ENCODE measurements at places on chromosomes 6 and 20. TPM values are rescaled to one million over a fixed set of nuclear protein-coding genes. Genes with fewer than 3 reads are reported as not detected.

GRCh38 chr6:11601776-11602605 is 64.4 kb downstream of the TMEM170B start:
- DNase-seq = no peak

DNA sequence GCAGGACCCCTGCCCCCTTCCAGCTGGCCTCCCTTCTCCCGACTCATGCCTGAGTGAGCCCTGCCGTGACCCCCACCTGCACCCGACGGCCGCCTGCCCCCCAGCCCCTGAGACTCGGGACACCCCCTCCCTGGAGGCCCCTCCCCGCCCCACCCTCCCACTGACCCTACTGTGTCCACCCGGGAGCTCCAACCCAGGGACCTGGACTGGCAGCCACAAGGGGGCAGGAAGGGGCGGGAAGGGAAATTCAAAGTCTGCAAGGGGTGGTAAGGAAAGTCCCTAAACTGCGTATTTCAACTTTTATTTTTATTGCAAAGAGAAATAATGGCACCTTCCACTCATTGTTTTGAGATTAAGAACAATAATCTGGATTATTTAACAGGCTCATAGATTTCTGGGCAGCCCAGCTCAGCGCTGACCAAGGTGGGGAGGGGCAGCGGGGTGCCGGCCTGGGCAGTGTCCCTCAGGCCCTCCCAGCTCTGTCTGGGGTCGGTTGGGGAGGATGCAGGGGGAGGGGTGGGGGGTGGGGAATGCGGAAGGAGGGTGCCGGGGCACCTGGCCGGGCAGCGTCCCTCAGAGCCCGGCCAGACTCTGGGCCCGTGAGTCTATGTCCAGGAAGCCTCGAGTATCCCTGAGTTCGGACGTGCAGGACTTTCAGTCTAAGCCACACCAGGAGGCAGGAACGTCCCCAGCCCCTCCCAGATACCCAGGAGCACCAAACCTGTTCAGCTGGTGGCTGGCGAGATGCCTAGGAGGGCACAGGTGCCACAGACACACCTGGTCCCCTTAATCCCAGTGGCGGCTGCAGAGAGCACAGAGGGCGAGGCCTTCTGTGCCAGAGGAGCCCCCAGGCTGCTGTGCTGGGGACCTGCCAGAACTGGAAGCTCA is 1.3 kb upstream of the PTK6 start:
- no peak for DNase-seq

DNA sequence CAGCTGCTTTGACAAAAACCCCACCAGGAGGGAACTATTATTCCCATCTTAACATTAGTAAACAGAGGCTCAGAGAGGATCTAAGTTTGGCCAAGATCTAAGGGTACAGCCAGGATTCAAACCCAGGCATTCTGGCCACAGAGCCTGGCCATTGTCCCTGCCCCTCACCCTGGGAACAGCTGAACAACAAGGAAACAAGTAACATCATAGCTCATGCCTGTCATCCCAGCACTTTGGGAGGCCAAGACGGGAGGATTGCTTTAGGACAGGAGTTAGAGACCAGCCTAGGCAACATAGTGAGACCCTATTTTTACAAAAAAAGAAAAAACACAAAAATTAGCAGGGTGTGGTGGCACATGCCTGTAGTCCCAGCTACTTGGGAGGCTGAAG is 27.5 kb downstream of the TOX2 start:
- DNase-seq = no peak

DNA sequence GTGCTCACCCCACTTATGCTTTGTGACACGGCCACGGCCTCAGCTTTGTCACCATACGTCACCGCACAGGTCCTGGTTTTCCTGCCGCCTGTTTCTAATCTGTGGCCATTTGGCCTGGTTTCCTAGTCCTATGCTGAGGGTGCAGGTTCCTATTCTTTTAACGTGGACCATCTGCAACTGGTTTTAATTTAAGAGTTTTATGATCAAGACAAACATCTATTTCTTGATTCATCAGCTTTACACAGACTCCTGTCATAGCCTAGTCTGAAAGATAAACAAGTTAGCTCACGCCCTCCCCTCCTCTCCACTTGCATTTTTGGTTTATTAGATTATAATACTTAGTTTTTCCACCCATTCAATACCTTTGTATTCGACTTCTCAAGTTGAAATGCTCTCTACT is 97.5 kb upstream of the RPS6KA2 start:
- DNase-seq = no peak

GRCh38 chr20:34689486-34689885 is 12.6 kb upstream of the PIGU start:
- DNase-seq = no peak

DNA sequence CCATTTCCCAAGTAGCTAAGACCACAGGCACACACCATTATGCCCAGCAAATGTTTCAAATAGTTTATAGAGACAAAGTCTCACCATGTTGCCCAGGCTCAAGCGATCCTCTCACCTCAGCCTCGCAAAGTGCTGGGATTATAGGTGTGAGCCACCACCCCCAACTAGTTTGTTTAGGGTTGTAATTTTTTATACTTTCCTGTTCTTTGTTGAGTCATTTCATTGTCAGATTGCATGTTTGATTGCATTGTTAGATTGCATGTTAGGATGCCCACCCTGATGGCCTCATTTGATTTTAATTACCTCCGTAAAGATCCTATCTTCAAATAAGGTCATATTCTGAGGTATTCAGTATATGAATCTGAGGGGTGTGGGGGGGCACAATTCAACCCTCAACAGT is 73.3 kb upstream of the SASH1 start:
- DNase-seq = no peak

DNA sequence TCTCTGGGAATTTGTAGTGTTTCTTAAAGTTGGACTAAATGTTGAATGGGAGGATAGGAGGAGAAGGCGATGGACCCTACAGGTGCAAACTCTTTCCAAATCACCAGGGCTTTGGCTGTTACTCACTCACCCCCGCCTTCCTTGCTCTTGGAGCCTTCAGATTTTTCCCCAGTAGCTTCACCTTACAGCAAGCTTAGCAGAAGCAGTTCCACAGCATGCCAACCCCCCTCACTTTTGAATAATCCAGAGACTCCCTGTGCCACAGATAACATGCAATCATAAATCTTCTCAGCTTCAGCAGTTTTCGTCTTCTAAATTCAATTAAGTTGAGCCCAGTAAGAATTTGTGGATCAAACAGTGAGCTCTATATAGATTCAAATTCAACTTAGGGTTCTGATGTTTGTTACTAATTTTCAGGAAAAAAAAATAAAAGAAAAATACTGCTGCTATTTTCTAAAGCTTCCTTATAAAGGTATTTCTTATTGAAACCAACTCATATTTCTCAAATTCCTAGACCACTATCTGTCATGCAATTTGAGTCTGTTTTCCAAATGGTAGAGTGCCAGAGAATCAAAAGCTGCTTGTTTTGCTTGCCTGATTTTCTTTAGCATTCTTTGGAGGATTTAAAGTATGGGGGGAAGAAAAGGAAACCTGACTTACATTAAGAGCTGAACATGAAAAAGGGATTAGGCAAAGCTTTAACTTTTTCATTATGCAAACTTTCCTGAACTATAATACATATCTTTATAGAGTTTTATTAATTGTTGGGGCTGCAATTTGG is 166.4 kb downstream of the EYA4 start:
- DNase-seq = no peak

- DNase-seq = no peak
Observed at GRCh38 chr6:42193491-42193894, 1.3 kb downstream of the GUCA1B start.

- no peak for DNase-seq
Observed at GRCh38 chr6:134544737-134545136, 226.8 kb upstream of the SGK1 start.

DNA sequence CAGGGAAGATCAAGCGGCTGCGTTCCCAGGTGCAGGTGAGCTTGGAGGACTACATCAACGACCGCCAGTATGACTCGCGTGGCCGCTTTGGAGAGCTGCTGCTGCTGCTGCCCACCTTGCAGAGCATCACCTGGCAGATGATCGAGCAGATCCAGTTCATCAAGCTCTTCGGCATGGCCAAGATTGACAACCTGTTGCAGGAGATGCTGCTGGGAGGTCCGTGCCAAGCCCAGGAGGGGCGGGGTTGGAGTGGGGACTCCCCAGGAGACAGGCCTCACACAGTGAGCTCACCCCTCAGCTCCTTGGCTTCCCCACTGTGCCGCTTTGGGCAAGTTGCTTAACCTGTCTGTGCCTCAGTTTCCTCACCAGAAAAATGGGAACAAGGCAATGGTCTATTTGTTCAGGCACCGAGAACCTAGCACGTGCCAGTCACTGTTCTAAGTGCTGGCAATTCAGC is 51.6 kb upstream of the TTPAL start:
- peak; percentile 49 for DNase-seq

GRCh38 chr6:108693430-108694154 is 132.9 kb downstream of the FOXO3 start:
- no peak for DNase-seq

DNA sequence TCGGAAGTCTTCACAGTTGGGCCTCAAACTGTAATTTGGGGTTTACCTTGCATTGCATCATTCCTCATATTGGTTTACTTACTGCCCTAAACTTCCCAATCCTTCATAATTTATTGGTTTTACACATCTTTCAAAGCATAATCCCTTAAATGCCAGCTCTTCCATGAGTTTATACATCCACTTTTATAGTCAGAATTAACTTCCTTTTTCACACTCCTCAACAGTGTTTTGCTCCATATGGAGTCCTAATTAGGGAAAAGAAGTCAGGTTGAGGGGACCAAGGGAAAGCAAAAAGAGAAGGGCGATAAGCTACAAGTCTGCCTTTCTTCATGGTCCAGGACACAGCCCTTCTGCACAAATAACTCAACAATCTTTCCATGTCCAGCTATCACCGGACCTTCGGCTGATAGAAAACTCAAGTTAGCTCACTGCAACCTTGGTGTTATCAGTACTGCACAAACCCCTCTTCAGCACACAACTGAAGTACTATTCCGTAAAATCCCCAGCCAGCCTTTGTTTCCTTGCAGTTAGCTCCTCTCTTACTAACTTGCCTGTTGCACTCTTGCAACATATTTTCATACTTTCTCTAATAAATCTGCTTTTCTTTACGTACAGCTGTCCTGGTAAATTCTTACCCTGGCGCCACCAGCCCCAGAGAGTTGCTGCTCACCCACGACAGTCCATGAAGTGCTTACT is 2.0 kb downstream of the EEF1E1 start:
- no peak for DNase-seq

DNA sequence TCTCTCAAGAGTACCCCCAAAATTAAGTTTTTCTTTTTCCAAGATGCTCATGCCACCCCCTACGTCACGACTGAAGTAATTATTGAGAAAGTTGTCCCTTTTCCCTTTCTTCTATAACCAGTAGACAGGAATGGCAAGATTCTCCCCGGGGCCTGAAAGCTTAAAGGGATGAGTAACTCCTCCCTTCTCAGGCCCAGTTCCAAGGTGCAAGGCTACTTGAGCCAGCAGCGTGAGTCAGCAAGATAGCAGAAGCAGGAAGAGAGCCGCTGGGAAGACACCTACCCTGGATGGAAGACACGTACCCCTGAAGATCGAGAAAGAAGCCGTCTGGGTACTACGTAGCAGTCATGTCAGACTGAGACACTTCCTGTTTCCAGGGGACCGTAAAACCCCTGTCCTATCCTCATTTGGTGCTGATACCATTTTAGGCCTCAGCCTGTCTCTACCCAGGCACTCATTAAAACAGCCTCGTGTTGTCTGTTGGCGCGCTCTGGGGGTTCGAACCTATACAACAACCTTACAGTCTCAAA is 241.0 kb downstream of the ADGRG6 start:
- DNase-seq = peak; percentile 18

- no peak for DNase-seq
Observed at GRCh38 chr6:33877982-33878535, 74.3 kb upstream of the MLN start.

DNA sequence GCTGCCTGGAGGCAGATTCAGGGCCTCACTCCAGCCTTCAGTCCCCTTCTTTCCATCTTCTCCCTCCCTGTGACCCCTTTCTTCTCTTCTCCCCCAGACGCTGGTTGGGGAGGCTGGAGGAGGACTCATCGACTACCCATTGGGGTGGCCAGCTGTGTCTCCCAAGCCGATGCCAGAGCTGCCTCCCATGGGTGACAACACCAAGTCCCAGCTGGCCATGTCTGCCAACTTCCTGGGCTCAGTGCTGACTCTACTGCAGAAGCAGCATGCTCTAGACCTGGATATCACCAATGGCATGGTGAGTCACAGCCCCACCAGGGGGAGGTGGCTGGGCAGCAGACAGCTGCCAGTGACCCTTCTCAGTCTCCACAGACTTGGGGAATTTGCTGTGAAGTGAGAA is 12.9 kb downstream of the BPIFB4 start:
- no peak for DNase-seq

- no peak for DNase-seq
Observed at GRCh38 chr6:143775336-143775735, 67.8 kb upstream of the LTV1 start.

DNA sequence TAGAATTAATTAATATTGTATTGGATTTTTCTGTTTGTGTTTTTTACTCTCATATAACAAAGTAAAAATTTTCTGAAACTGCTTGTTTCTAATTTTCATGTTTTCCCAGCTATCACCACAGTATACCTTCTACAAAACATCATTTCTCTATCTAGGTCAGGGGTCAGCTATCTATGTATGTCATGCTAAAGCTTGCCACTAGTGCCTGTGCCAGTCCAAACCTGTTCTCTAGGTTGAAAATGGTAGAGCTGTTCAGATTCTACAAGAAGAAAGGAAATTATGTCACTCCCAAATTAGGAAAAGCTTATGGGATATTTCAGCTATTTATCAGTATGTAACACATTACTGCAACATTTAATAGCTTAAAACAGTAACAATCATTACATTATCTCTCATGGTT is 5.8 kb upstream of the ME1 start:
- no peak for DNase-seq

- DNase-seq = no peak
Observed at GRCh38 chr20:60255415-60255814, 297.2 kb downstream of the CDH26 start.

- DNase-seq = no peak
Observed at GRCh38 chr6:12119085-12119588, 107.0 kb downstream of the HIVEP1 start.

GRCh38 chr6:141359953-141360352 is 772.8 kb upstream of the GJE1 start:
- no peak for DNase-seq

DNA sequence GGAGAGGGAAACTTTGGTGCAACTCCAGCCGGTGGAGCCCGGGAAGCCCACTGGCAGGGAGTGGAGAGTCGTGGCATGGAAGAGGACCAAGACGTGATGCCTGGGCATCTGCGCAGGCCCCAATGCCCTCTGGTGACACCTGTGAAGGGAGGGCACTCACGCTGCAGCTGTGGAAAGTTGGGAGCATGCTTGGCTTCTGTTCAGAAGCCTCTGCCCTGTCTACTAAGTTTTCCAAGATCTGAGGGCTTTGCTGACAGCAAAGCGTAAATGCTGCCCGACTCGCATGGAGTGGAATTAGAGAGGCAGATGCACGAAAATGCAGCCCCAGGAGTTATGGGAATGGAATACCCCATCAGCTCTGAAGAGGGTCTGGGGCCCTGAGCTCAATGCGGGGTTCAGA is 75.7 kb downstream of the SYNDIG1 start:
- DNase-seq = no peak

Gene TTLL9
- total RNA-seq = not detected

Gene EYA2
- 1.7 TPM for total RNA-seq

Gene FGD2
- 22.9 TPM for total RNA-seq

Gene PACSIN1
- total RNA-seq = 9.9 TPM

Gene TRIM15
- 80.3 TPM for total RNA-seq

Gene CHD6
- total RNA-seq = 37.9 TPM

Gene OLIG3
- total RNA-seq = not detected

Gene MDN1
- total RNA-seq = 39.2 TPM

Gene NKX2-4
- not detected for total RNA-seq

Gene HCK
- 8.0 TPM for total RNA-seq

Gene CALHM5
- total RNA-seq = not detected

Gene CLPSL2
- not detected for total RNA-seq

Gene CENPB
- 49.3 TPM for total RNA-seq

All from Peyer's patch (tissue), 4 donors.